ENCODE measurements at places on chromosomes 2 and 18. TPM values are rescaled to one million over a fixed set of nuclear protein-coding genes. Genes with fewer than 3 reads are reported as not detected.

- no peak for DNase-seq
Measured at GRCh38 chr2:232941912-232942594, 71.0 kb downstream of the NGEF start.

DNA sequence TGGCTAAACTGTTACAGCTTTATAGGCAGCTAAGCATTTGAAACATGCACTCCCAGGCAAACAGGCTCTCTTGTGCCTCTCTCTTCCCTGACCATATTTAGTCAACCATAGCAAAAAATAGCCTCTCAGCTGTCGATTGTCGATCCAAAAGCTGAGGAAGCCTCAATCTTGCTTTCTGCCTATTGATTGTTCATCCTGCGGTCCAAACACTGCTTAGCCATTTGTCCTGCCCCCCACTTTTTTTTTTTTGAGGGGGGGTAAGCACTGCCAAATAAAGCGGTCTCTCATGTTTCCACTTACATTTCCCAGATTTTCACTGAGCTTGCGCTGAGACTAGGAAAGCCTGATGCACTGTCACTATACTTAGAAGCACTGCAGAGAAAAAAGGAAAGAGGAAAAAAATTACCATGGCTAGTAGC, 90.8 kb downstream of the MIB1 start:
- DNase-seq, result no peak

GRCh38 chr2:45649858-45650811, 1.3 kb upstream of the PRKCE start:
- peak; percentile 82 for DNase-seq

- DNase-seq, result peak; percentile 68
Measured at GRCh38 chr2:231642631-231643494, 50.2 kb downstream of the TEX44 start.

GRCh38 chr2:117949806-117950205, 64.1 kb downstream of the CCDC93 start:
- no peak for DNase-seq

DNA sequence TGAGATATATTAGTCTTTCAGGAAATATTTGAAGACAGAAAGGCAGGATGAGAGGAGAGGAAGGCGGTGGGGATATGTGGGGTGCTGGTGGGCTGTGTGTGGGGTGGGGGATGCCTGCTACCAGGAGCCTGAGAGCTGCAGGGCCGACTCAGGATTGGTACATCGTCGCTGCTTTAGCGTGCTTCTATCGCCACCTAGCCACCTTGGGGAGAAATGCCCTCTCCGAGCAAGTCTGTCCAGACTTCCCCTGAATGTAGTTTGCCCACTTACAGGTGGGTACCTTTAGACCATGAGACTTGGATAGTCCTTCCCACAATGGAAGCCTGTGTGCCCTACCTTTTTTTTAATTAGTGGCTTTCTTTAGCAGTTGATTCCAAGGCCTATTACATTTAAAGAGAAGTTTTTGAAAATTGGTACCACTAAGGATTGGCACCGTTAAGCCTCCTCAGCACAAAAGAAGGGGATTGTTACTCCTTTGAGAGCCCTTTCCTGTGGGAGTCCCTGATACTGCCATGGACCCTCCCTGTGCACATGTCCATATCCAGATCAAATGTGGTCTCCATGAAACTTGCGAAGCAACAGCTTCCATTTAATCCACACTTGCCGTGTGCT, 114.1 kb upstream of the NDUFV2 start:
- DNase-seq, result peak; percentile 77

Gene TRABD2A
- 7.6 TPM for total RNA-seq

Gene CCL20
- total RNA-seq, result not detected

Gene ASAP2
- total RNA-seq, result 5.2 TPM

All from H7 (cell line).